ENCODE measurements at places on chromosomes 2 and 18. TPM values are rescaled to one million over a fixed set of nuclear protein-coding genes. Genes with fewer than 3 reads are reported as not detected.

DNA sequence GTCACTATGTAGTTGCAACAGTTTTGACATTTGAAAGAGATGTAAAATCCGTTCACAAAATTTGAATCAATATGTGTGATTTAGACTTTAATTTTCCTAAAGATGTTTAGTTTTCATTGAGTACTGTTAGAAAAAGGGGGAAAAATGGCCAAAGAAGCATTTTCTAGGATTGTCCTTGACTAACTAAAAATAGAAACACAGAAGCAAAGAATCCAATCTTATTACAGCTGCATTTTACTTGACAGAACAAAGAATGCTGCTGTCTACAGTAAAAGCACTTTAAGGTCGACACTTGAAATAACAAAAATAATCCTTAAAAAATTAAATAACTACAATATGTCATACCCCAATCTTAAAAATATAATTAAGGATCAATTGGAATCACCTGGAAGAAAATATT lies 48.9 kb downstream of the FRZB start:
- H3K4me1 ChIP-seq = no peaks in the 10 kb centered on the region
- no peak for DNase-seq
- no peaks in the 10 kb centered on the region for H3K27me3 ChIP-seq
- H3K36me3 ChIP-seq = no peaks in the 10 kb centered on the region
- no peak overlapping the region for H3K27ac ChIP-seq
- no peak overlapping the region for H3K4me3 ChIP-seq

DNA sequence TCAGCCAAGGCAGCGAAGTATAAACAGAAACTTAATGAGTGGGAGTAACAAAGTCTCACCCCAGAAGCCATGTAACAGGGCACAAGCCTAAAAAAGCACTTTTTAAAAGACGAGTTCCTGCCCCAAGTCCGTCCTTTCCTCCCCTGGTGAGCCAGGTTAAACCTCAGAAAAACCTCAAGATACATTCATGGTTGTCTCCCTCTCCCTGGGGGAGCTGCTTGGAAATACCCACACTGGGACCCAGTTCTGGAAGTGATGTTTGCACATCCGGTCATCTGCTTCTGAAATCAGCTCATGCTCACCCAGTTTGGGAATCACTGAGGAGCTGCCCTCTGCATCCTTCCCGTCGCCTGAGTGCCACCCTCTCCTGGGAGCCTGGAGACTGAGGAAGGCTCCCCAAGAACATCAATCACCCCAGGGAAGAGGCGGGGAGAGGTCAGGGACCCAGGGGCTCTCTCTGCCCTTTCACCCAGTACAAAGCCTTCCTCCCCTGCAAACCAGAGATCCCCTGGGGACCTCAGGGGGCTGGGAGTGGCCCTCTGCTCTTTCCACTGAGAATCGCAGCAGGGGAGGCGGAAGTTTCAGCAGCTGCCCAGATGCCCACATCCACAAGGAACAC lies 150.6 kb upstream of the AGAP1 start:
- DNase-seq = no peak
- no peaks in the 10 kb centered on the region for H3K36me3 ChIP-seq
- no peaks in the 10 kb centered on the region for H3K4me1 ChIP-seq
- H3K4me3 ChIP-seq = no peak overlapping the region

GRCh38 chr2:61582165-61582564 lies 44.0 kb upstream of the XPO1 start:
- no peak overlapping the region for H3K27ac ChIP-seq
- no peak for DNase-seq
- H3K4me3 ChIP-seq = no peak overlapping the region
- H3K27me3 ChIP-seq = no peaks in the 10 kb centered on the region
- H3K36me3 ChIP-seq = no peaks in the 10 kb centered on the region

DNA sequence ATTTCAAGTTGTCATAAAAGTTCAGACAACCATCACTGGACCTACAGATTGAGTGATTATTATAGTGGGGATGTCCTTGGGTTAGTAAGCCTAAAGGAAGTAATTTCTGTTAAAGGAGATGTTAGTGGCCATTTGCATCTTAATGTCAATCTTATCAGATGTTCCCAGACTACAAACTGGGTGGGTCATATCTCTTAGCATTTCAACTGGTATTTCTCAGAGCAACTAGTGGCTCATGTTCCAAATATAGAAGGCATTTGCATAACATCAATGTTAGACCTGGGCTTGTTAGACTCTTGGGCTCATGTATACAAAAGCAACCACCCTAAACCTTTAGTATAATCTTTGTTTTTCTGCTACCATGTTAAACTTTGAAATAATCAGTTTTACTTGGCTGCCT lies 17.9 kb downstream of the PLEKHA3 start:
- DNase-seq = no peak
- H3K36me3 ChIP-seq = no peaks in the 10 kb centered on the region
- H3K27me3 ChIP-seq = no peaks in the 10 kb centered on the region

- no peaks in the 10 kb centered on the region for H3K36me3 ChIP-seq
- H3K27me3 ChIP-seq = no peaks in the 10 kb centered on the region
- H3K27ac ChIP-seq = no peak overlapping the region
- no peak for DNase-seq
- H3K4me1 ChIP-seq = no peaks in the 10 kb centered on the region
Measured at GRCh38 chr2:165224941-165225340, 14.3 kb upstream of the SCN2A start.

GRCh38 chr18:6004119-6004518 lies 108.8 kb upstream of the TMEM200C start:
- no peaks in the 10 kb centered on the region for H3K27me3 ChIP-seq
- no peak overlapping the region for H3K4me3 ChIP-seq
- DNase-seq = no peak
- no peaks in the 10 kb centered on the region for H3K36me3 ChIP-seq
- no peaks in the 10 kb centered on the region for H3K4me1 ChIP-seq

DNA sequence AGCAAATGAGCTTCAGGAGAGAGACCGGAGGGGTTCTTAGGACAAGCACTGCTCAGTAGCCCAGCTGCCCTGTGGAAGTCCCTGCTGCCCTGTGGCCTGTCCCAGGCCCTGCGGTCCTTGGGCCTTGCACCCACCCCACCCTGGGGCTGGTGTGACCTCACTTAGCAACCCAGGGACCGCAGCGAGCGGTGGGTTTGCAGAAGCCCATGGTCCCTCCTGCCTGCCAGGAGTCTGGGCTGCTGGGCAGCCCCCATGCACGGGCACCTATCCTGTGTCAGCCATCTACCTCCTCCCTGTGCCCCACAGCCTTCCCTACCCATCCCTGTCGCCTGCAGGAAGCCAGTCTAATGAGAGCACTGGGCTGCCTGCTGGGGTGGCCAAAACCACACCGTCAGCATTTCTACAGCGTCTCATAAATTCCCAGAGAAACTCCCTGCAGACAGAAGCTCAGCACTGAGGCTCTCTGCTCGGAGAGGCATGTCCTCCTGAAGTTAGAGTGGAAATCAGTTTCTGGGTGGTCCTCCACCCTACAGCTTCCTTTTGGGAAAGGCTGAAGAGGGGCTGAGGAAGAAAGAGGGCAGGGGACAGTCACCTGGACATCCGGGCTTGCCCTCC lies 231.1 kb upstream of the HS6ST1 start:
- H3K4me3 ChIP-seq = no peak overlapping the region
- H3K27ac ChIP-seq = no peak overlapping the region
- no peaks in the 10 kb centered on the region for H3K36me3 ChIP-seq

ASXL2 gene
- total RNA-seq = 32.7 TPM

EVX2 gene
- total RNA-seq = not detected

CTAGE1 gene
- total RNA-seq = not detected

CHMP1B gene
- total RNA-seq = 80.1 TPM

UNC80 gene
- total RNA-seq = not detected

All from colonic mucosa (tissue), 4 donors.